ENCODE measurements at places on chromosomes 7 and 10.

GRCh38 chr10:128095027-128095752 is 31.0 kb downstream of the MKI67 start:
- ATAC-seq = peak; percentile 76

DNA sequence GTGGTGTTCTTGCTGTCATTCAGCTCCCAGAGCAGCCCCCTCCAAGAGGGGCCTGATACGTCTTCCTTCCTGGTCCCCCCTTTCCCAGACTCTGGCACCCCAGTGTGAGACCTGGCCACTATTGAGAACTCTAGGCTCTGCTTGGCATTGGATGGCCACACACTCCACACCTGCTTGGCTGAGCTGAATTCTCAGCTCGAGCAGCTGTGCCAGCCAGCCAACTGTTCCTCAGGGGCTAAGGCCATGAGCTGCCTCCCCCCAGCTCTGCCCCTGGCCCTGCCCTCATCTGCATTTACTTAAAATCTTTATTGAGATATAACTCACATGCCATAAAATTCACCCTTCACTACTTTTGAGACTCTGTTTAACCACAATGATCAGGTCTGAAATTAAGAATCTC is 6.7 kb downstream of the TLL2 start:
- ATAC-seq = no peak

DNA sequence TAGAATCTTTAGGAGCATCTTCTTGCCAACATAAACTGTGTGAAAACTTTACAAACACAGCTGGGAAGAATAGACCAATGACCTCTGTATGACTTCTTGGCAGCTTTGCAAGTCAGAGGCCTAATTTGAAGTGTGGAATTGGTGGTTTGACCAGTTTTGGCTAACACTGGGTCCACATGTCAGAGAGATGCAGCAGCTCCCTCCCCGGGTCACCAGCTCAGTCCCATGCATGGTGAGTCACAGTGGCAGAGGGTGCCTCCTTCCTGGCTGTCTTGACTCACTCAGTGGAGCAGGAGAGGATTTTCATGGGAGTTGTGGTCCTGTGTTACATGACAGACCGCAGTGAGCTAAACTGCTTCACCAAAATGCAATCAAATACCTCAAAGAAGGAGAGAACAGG is 8.2 kb upstream of the STARD3NL start:
- no peak for ATAC-seq

DNA sequence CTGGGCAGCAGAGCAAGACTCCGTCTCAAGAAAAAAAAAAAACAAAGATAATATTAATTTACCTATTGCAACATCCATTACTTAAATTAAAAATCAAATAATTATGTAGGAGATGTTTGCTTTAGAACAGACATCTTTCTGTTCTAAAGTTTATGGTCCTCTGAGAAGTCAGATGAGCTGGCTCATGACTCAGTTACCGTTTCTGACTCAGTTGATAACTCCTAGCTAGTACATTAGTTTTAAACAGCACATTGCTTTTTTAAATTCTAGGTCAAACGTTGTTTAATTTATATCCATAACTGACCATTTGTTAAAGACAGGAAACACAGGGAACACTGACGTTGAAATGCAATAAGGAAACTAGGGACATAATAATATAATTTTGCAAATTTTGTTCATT is 162.7 kb downstream of the ETV1 start:
- no peak for ATAC-seq

GRCh38 chr7:116246357-116246756 is 36.0 kb downstream of the TES start:
- ATAC-seq = no peak

DNA sequence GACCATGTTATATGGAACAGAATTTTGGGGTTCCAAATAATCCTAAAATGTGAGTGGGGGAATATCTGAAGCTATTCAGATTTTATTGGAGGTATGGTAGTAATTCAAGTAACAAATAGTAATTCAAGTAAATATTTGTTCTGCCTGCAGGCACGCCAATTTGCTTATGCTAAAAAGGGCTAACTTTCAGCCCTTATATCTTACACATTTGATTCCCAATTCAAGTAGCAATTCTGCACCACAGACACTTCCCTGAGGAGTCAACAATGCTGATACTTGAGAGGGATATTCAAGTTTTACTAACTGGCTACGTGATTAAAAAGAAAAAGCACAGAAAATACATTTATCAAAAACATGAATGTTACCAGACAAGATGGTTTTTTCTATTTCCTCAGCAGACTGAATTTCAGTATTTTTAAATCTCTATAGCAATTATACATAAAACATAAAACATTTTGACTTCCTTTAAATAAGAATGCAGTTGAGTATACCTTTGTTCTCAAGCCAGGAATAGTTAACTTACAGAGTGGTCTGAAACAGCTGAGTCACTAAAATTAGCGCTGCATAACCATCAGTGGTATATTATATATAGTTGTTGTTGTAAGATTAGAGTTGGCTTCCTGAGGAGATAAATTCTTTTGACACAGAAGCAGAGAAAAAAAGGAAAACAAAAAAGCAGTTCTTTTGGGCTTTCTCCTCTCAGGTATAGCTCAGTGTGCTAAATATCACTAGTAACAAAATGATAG is 33.9 kb downstream of the MTPN start:
- ATAC-seq = no peak

DNA sequence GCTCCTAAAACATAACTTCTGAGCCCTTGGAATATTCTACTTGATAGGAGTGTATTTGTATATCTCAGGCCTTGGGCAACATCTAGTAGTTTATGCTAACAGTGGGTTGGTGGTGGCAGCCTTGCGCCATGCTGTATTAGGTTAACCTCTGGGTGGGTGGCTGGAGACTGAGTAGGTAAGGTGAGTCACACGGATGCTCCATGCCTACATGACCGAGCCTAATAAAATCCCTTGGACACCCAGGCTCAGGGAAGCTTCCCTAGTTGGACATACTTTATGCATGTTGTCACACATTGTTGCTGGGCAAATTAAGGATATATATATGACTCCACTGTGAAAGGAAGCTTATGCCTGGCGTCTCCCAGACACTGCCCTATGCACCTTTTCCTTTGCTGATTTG is 6.0 kb upstream of the DAGLB start:
- no peak for ATAC-seq

DNA sequence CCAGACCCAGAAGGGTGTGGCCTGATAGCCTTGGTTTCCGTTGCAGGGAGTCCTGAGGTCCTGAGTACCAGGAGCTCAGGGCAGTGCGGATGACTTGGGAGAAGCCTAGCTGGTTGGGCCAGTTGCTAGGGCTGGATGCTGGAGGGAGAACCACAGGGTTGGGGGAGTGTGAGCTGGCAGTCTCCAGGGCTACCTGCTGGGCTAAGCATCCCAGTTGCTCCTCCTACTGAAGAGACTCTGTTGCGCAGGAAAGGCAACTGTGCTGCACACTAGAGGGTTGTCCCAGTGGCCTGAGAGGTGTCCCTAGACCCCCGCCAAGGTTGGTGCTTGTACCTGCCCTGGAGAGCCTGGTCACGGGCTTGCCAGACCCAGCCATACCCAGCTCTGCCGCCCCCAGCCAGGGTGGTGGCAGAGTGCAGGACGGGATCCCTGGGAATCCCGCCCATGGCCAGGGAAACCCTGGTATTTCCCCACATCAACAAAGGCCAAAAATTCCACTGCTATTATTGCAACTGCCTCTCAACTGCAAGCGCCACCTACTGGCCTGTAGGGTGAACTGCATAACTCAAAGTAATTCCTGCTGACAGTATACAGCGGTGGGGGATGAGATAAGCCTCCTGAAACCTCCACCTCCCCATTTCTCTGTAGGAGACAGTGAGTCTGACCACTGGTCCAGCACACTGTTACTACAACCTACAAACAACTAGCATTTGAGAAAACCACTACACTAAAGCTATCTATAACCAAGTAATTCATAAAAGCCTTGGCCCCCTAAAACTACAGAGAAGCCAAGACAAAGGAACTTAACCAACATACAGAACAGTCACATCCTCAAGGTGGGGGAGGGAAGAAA is 67.6 kb upstream of the DDC start:
- ATAC-seq = peak; percentile 60

DNA sequence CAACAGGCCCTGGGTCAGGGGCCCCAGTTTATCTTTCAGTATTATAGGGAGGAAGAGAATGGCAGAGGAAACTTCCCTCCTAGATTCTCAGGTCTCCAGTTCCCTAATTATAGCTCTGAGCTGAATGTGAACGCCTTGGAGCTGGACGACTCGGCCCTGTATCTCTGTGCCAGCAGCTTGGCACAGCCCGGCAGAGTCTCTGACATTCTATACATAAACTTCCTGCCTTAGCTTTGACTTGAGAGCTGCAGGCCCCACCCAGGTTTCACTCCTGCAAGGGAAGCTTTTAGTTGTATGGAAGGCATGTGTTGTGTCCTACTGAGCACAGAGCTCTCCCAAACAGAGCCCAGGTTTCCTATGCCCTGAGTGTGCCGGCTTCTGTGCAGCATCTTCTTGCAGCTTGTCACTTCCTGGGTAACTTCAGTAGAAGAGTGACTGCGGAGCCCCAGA is 205.6 kb upstream of the PRSS58 start:
- ATAC-seq = no peak

DNA sequence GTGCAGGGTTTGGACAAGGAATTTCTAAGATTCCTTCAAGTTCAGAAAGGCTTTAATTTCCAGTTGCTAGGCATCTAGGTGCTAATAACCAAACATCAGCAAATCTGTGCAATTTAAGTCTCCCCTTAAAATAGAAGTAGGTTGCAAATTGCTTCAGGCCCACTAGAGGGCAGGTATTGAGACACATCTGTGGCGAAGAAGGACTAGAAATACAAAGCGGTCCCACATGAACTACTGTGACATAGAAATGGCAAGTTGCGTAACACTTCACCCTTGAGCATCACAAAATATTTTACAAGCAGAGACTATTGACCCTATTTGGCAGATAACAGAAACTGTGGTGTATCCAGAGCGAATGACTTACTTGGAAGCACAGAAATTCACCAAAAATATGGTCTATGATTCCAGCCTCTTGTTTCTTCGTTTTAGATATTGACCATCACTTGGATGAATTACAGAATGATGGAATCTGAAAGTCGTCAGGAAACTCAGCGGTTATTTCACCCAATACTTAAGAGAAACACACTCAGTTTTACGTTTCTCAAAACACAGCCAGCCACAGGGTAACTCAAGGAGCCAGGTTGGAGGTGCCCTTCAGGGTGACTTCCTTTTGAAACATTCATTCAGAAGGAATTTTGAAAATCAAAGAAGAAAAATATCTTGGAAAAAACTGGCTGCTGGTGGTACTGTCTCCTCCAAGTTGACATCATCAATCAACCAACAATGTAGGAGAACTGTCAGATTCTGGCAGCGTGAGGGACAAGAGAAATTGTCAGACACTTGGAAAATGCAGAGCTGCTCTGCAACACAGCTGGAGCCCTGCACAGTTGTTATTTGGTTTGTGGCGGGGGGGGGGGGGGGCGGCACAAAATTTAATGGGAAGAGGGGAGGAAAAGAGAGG is 256.3 kb upstream of the MINDY3 start:
- no peak for ATAC-seq

GRCh38 chr10:59698326-59698725 is 11.3 kb downstream of the SLC16A9 start:
- no peak for ATAC-seq

DNA sequence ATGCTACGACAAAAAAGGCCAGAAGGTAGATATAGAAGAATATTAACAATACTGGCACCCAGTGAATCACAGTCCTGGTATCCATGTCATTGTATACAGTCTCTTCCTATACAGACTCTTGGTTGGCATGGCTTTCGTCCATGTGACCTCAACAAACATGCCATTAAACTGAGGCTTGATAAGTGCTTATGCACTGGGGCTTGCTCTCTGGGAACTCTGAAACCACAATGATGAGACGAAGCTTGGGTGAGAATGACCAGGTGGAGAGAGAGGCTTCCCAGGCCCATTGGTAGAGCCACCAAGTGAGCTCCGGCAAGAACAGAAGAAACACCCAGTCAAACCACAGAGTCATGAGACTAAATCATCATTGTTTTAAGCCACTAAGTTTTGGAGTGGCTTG is 33.2 kb downstream of the PNPLA8 start:
- no peak for ATAC-seq

DNA sequence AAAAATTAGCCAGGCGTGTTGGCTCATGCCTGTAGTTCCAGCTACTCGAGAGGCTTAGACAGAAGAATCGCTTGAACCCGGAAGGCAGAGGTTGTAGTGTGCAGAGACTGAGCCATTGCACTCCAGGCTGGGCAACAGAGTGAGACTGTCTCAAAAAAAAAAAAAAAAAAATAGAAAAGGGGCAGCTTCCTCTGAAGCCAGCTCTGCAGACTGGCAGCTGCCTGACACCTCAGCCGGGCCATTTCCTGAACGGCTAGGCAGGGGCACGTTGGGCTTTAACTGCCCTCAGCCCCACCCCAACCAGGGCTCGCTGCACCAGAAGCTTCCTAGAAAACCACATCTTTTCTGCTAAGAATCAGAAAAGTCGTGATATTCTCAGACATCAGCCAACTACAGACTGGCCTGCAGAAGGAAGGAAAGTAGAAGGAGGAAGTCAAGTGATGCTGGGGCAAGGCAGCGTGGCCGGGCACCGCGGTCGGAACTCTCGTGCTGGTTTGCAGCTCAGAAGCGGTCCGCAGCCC is 38.0 kb downstream of the PRKAG2 start:
- ATAC-seq = peak; percentile 92
